Stimulated activated effector memory CD8-positive, alpha-beta T cell treated with anti-CD3 and anti-CD28 coated beads, Interleukin-12 subunit alpha, Interleukin-12 subunit beta, amount 100 ng/mL, for 72 hours (primary cell): ENCODE measurements at places on chromosomes 12 and 14.

DNA sequence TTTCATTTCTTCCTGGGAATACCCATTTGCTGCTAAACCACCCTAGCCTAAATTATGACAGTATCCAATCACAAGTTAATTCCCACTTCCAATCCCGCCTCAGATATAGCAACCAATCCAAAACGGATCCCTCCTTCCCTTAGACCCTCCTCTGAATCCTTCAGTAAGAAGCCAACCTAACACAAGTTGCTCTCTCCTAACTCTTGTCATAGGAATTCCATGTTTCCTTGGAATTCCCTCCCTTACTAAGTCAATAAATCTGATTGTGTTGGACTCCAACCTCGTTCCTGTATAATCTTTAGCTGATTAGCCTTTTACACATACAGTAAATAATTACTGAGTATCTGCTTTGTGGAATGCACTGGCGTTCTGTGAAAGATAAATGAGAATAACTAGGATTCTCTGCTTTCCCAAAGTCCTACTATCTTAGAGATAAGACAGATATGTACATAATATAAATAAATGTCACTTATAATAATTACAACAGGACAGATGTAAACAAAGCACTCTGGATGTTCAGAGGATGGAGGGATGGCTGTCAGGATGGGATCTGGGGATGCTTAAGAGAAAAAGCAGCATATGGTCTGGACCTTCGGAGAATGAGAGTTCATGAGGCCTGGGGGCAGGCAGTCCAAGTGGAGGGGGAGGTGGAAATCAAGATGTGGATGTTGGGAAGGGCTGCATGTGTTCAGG, 185.8 kb upstream of the SOX5 start:
- no peak for DNase-seq

GRCh38 chr14:54121466-54122027, 164.9 kb upstream of the BMP4 start:
- DNase-seq, result no peak

GRCh38 chr14:88825503-88825902, 1.1 kb downstream of the TTC8 start:
- no peak for DNase-seq

GRCh38 chr14:68794130-68794850, 1.4 kb upstream of the ZFP36L1 start:
- DNase-seq, result peak; percentile 88

DNA sequence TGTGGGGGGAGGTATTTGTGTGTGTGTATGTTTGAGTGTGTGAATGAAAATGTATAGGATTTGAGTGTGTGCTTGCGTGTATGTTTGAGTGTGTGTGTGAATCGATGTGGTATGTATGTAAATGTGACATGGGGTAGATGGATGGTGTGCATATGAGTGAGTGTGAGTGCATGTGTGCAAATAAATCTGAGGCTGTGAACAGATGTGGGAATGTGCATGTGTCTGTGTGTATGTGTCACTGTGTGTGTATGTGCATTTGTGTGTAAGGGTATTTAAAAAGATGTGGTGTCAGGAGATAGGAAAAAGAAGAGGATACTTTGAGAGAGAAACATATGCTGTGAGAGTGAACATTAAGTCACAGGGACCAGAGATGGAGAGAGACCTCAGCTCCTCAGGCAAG, 539.6 kb downstream of the MED13L start:
- no peak for DNase-seq

DNA sequence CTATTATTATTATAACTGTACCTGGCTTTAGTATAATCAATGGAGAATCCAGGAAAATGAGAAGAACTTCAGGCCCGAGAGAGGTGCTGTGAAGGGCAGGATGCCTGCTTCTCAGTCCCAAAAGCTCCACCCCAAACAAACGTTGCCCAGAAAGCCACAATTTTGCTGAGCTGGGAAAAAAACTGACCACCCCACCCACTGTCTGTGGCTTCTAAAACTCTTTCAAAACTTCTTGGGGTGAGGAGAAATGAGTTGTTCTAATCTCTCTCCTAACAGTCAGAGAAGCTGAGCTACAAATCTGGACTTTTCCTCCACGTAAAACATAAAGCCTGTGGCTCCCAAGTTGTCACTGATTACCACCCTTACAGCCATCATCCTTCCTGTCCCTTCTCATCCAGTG, 13.4 kb downstream of the VDR start:
- DNase-seq, result no peak

DNA sequence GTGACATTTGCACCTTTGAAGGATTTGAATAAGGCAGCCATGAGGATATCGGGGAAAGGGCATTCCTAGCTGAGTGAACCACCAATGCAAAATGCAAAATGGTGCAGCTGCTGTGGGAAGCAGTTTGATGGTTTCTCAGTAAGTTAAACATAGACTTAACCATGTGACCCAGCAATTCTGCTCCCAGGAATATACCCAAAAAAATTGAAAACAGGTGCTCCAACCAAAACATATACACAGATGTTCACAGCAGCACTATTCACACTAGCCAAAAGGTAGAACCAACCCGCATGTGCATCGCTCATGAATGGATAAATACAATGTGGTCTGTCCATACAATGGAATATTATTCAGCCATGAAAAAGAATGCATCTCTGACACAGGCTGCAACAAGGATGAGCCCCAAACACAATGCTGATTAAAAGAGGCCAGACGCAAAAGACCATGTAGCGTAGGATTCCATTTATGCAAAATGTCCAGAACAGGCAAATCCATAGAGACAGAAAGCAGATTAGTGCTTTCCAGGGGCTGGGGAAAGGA, 215.0 kb upstream of the MYL2 start:
- DNase-seq, result no peak

- no peak for DNase-seq
These were observed 17.1 kb downstream of the CAND1 start for GRCh38 chr12:67286257-67286656.

DNA sequence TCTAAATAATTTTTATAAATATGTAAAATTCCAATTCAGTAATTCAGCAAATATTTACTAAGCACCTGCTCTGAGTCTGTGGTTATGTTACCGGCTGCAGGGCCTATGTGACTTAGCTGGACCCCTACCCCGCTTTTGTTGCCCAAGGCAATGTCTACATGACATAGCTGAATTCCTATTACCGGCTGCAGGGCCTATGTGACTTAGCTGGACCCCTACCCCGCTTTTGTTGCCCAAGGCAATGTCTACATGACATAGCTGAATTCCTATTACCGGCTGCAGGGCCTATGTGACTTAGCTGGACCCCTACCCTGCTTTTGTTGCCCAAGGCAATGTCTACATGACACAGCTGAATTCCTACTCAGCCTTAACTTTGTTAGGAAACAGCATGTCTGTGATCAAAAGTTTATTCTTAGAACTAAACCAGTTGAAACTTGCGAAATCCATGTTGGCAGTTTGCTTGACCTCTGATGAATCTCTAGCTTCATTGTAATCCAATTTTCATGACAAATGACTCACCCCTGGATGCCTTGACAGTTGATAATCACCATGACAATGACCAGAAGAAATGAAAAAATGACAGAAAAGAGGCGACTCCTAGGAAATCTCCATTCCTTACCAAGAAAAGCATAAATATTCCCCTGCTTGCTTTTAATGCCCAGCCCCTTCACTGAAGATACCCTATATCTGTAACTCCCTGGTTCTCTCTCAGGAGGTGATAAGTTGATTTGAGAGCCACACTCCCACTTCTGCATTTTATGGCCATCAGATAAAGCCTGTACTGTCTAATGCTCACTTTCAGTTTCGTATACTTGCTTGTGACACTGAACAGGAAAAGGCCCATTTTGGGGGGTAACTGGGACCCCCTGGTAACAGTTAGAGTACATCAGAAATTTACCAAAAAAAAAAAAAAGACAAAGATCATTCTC, 148.4 kb upstream of the SYT10 start:
- DNase-seq, result no peak

GRCh38 chr14:95345032-95345431, 25.3 kb upstream of the CLMN start:
- DNase-seq, result no peak

GRCh38 chr12:76508128-76508980, 51.2 kb downstream of the OSBPL8 start:
- no peak for DNase-seq

GRCh38 chr12:107704041-107704440, 18.4 kb downstream of the PWP1 start:
- no peak for DNase-seq

DNA sequence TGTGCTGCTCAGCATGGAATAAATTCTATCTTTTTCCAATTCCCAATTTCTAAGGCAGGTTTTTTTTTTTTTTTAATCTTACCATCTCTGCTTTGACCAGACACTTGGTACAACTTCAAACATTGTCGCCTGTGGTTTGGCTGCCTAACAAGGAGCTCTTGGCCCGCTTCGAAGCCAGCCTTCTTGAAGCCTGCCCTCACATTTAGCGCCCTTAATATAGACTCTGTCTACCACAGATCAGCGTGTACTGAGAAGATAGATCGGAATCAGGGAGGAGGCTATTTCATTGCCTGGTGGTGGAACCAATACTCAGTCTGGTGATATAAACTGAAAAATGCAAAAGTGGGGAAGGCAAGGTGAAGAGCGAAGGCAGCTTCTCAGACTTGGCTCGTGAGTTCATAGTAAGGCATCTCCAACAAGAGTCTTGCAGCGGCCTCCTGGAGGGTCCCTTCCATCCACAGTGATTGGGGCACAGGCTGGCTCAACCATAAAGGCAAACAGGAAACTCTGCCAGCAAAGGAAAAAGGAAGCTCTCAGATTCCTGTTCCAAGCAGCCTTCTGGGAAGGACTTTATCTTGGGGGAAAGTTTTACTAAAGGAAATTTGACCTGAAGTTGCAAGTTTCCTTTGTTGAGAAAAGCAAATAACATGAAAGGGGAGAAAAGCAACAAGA, 103.2 kb upstream of the BCL2L14 start:
- no peak for DNase-seq

- no peak for DNase-seq
These were observed 35.8 kb downstream of the MYF5 start for GRCh38 chr12:80752464-80752863.

DNA sequence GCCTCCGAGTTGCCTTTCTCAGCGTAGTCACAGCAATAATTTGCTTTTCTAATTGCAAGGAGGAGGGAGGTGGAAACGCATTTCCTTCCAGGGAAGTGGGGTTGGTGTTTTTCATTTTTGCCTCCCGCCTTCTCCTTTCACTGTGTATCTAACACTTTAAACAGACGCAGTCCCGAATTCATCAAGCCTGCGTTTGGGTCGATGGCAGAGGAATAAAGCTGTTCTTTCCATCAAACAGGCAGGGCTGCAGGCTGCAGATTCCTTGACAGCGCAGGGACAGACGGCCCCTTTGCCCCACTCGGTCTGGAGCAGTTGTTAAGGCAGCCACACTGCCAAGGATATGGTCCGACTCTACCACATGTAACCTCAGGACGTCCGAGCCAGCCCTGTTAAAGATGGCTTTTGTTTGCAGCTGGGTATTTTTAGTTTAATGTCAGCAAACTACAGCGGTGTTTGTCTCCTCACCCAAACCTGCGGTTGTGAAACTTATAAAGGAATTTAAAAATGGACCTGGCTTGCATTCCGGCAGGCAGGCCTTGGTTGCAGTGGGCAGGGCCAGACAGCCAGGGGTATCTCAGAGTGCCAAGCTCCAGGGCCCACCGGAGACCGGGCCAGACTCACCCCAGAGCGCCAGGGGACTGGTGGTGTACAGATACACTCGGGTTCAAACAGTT, 2.1 kb downstream of the CHST11 start:
- DNase-seq, result no peak

- no peak for DNase-seq
These were observed 19.8 kb downstream of the PPM1H start for GRCh38 chr12:62915204-62915529.

DNA sequence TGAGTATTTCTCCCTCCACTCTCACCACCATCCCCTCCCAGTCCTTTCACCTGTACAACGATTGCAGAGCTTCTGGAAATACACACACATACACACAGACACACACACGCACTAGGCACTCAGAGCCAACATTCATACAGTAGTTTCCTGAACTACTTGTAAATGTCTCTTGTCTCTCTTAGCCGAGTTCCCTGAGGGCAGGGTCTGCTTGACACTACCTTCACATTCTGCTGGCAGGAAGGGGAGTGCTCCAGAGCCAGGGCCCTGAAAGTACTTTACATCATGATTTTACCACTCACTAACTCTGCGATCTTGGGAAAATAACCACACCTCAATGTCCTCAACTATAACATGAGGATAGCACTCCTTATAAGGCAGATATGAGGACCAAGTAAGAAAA, 82.7 kb downstream of the GAS2L3 start:
- no peak for DNase-seq

GRCh38 chr12:86229772-86230171, 26.4 kb downstream of the MGAT4C start:
- DNase-seq, result no peak

GRCh38 chr12:117968151-117968789, 520 bp downstream of the KSR2 start:
- no peak for DNase-seq

GRCh38 chr12:65741656-65742017, 82.6 kb upstream of the HMGA2 start:
- DNase-seq, result no peak

- DNase-seq, result no peak
These were observed 11.9 kb upstream of the LRP1-AS start for GRCh38 chr12:57159311-57159710.

GRCh38 chr12:120453977-120454376, 7.7 kb downstream of the GATC start:
- DNase-seq, result no peak

DNA sequence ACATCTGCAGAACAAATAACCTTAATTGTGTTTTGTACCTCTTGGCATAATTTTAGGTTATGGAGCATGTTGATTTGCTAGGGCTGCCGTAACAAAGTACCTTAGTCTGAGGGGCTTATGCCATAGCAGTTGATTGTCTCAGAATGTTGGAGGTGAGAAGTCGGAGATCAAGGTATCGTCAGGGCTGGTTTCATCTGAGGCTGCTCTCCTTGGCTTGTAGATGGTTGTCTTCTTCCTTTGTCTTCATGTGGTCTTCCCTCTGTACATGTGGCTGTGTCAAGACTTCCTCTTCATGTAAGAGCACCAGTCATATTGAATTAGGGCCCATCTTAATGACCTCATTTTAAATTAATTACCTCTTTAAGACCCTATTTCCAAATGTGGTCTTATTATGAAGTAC, 64.4 kb upstream of the PTHLH start:
- DNase-seq, result no peak

- DNase-seq, result no peak
These were observed 14.3 kb upstream of the MCRS1 start for GRCh38 chr12:49582201-49582600.

GRCh38 chr12:125186471-125187147, 121.4 kb downstream of the AACS start:
- DNase-seq, result no peak

DNA sequence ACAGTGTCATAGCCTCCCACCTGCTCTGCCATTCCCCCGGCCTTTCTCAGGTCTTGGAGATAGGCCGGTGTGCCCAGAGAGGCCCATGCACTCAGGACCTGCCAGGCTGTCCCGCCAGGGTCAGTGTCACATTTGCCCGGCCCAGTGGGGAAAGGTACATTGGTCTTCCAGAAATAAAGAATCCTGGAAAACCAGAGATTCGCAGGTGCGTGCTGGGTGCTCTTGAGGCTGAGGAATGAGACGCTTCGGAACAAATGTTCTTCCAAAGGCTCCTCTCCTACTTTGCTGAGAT, 205.8 kb upstream of the RTL1 start:
- DNase-seq, result no peak

GRCh38 chr12:125544960-125545359, 479.7 kb downstream of the AACS start:
- no peak for DNase-seq

- no peak for DNase-seq
These were observed 42.0 kb downstream of the LTBP2 start for GRCh38 chr14:74569806-74570591.
